ENCODE measurements at places on chromosomes 13 and 19.

DNA sequence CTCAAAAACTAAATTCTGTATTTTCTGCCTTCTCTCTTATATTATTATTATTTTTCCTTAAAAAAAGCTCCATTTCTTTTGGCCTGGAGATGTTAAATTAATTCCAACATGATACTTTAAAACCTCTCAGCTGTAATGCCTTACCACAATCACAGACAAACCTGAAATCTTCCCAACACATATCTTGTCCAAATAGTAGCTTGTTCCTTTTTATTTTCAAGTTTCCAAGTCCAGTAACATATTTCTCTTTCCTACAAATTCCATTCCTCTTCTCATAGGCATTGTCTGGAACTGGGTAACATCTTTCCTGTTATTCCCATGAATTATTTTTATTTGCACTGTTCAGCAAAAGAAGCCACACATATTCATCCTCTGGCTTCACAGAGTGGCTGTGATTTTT lies 137.0 kb downstream of the SLITRK6 start:
- DNase-seq = no peak

DNA sequence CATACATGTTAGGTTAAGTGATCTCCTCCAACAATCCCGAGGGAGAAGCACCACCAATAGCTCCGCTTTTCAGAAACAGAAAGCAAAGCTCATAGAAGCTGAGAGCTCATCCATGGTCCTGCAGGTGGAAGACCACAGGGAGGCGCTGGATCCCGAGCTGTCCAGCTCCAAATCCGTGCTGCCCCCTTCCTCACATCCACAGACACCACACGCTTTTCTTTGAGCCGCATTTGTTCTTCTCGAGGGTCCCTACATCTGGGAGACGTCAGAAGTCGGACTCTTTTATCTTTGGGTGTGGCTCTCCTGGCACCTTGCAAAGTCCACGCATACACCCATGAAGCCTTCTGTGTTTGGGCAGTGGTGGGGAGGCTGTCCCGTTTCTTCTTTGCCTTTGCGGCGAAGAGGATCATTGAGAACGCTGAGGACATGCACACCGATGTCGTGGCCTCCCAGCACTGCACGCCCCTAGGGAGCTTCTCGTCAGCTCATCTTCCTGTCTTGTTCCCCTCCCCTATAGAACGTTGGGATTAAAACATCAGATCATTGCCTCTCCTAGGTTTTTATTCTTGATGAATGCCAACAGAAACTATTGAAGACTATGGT lies 184.8 kb downstream of the TEX29 start:
- DNase-seq = no peak

DNA sequence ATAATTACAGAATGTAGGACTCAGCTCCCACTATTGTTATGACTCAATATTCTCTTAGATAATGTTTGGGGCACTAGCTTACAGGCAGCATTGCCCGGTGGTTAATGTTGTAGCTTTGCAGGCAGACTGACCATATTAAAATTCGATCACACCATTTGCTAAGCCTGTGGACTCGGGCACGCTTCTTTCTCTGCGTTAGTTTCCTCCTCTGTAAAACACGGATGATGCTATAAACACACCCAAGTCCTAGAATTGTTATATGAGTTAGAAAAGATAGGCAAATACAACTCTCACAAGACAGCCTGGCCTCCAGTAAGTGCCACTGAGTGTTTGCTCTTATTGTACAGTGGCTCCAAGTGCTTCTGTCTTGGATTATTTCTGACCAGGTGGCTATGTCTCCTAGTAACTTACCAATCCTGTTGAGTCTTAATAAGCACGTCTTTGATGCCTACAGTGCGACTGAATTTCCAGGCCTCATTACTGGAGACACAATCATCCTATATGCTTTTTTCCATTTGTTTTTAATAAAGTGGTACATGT lies 50.0 kb upstream of the ALOX5AP start:
- DNase-seq = no peak

GRCh38 chr19:11261431-11261970 lies 823 bp downstream of the DOCK6 start:
- DNase-seq = no peak

DNA sequence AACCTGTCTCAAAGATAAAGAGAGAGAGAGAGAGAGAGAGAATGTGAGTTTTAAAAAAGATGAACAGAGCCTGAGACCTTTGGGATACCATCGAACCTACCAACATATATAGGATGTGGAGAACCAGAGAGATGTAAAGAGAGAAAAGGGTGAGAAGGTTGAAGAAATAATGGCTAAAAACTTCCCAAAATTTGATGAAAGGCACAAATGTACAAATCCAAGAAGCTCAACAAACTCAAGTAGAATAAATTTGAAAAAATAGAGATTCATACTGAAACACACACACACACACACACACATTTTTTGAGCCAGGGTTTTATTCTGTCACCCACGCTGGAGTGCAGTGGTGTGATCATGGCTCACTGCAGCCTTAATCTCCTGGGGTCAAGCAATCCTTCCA lies 16.3 kb downstream of the ZNF558 start:
- DNase-seq = no peak

- no peak for DNase-seq
Measured at GRCh38 chr19:47274891-47275761, 441 bp downstream of the INAFM1 start.

- DNase-seq = no peak
Measured at GRCh38 chr19:19067276-19068072, 3.7 kb downstream of the SLC25A42 start.

GRCh38 chr13:38538422-38538821 lies 148.5 kb upstream of the FREM2 start:
- DNase-seq = no peak

GRCh38 chr13:27797228-27797624 lies 4.9 kb downstream of the GSX1 start:
- no peak for DNase-seq

- DNase-seq = no peak
Measured at GRCh38 chr19:30924069-30924636, 425.1 kb downstream of the TSHZ3 start.

DNA sequence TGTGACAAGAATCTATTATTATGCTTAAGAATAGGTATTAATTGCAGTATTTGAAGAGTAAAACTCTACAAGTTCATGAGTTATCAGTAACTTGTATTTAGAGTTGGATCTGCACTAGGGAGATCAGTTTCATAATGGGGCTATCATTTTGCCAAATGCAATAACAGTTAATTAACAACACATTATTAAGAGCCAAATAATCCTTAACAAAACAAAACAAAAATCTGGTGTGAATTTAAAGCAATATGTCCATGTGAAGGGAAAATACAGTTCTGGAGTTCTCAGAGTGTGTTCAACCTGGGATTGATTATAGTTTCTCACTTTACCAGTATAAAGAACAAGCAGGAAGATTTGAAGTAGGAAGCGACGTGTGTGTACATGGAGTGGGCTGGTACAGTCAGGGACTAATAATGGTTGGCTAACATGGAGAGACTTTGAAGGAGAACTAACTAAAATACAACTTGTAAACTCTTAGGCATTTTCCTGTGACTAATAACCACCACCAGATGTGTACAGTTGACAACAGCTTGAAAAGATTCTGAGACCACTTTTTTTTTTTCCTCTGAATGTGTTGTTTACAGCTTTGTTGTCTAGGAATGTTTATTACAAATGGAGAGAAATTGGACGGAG lies 58.5 kb downstream of the POSTN start:
- no peak for DNase-seq

- DNase-seq = no peak
Measured at GRCh38 chr19:47719047-47719859, 6.0 kb downstream of the EHD2 start.

- no peak for DNase-seq
Measured at GRCh38 chr19:45428384-45429231, 4.9 kb upstream of the ERCC1 start.

- no peak for DNase-seq
Measured at GRCh38 chr13:68369739-68370138, 1139.6 kb upstream of the PCDH9 start.

- DNase-seq = no peak
Measured at GRCh38 chr13:47588676-47589075, 412.4 kb downstream of the SUCLA2 start.

GRCh38 chr19:49058562-49058961 lies 1.0 kb upstream of the CGB7 start:
- DNase-seq = no peak

DNA sequence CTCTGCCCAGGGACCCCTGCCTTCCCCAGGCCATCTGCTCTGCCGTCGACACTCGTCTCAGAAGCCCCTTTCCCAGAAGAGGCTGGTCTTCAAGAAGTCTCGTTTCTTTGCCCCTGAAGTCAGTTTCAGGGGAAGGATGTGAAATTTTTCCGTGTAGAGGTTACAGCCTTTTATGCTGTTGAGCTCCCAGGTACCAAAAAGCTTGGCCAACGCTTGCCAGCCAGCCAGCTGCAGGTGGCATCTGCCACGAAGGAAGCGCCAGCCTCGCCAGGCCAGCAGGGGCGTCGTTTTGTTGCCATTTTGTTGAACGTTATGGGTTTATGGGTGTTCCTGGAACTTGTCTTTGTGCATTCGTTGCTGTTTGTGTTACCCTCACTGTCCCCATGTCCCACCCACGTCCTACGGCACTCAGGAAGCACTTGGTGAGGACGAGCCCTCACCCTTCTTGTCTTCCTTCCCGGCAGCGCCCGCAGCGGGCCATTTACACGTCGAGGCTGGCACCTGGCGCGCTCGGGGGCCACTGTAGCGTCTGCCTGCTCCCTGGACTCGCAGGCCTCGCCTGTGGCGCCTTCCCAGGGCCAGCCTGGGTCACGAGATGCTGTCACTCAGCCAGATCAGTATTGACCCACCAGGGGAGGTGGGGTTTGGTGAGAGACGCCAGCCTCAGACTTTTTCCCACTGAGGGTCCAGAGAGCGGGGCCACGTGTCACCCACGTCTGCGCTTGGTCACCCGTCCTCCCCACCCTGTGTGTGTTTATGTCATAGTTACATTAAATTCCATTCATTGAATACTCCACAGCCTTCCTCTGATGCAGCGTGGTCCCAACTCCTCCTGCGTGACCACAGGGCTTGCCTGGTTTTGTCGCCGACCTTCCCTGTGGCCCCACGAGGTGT lies 37.1 kb downstream of the AP1M1 start:
- no peak for DNase-seq

GRCh38 chr19:53130506-53130905 lies 2.2 kb downstream of the ZNF415 start:
- DNase-seq = no peak

DNA sequence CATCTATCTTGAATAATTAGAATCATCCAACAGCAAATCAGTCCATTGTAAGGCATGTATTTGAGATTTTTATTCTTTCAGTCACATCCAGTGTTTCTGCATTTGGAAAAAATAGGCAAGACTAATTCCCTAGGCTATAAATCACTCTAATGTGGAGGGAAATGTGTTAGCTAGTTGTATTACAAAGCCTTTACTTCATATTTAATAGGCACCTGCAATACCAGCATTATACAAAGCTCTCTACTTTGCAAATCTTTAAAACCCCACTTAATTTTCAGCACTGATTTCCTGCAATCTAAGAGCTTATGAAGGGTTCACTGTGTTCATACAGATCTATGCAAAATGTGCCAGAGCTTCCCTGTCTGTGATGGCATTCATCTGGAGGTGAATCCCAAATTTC lies 12.3 kb downstream of the PCDH9 start:
- DNase-seq = no peak

DNA sequence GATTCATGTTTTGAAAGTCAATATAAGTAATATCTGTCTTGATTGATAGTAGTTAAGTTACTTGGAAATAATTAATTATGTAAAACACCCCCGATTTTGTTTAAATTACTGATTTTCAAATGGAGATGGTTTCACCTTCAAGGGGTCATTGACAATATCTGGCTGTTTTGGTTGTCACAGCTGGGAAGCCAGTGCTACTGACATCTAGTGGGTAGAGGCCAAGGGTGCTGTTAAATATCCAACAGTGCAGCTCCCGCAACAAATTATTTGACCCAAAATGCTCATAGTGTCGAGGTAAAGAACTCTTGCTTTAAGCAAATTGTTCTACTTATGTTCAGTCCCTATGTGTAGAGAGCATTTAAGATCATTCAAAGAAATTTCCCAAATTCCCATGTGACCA lies 50.6 kb upstream of the PCDH20 start:
- no peak for DNase-seq

GRCh38 chr13:51684076-51684475 lies 99.8 kb downstream of the WDFY2 start:
- DNase-seq = no peak

- DNase-seq = peak; percentile 17
Measured at GRCh38 chr19:11814700-11815035, 595 bp downstream of the ZNF440 start.

DNA sequence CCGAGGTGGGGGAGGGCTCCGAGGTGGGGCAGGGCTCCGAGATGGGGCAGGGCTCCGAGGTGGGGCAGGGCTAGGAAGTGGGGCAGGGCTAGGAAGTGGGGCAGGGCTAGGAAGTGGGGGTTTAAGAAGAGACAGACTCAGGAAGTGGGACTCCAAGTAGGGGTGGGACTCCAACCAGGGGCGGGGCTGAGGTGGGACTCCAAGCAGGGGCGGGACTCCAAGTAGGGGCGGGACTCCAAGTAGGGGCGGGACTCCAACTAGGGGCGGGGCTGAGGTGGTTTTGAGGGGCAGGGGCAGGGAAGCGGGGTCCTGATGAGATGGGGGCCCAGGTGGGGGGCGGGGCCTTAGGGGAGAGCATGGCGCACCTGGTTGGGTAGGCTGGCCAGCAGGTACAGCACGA lies 13.6 kb downstream of the CFD start:
- DNase-seq = no peak

- DNase-seq = no peak
Measured at GRCh38 chr13:42367831-42368230, 95.9 kb downstream of the AKAP11 start.

GRCh38 chr13:39144391-39144790 lies 106.1 kb downstream of the NHLRC3 start:
- DNase-seq = no peak

DNA sequence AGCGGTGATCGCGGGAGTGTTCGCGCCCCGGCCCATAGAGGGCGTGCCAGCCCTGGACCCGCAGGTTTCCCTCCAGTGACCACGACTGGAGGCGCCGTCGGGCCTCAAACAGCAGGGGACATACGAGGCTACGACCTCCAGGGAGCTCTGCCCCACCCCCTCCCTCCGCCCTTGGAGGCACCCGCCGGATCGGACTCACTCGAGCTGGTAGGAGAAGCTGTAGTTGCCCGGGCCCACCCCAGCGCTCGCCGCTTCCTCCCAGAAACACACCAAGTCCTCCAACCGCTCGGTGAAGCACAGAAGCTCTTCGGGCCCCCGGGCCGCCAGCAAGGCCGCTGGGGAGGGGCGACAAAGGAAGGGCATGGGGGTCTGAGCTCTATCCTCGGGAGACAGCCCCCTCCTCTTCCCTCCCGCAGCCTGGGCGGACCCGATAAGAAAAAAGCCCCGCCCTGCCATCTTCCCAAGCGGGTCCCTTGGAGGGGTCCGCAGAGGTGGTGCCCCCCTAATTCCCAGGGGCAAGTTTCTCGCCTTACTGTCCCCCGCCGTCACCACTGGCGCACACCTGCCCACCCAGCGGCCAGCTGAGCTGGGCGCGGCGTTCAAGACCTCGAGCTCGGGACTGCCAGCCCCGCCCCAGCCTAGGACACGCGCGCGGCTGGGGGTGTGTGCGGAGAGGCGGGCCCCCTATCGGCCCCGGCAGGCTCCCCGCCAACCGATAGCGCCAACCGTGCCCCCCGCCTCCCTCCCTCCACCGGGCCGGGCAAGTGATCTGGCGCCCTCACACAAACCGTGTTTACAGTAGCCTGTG lies 1.0 kb downstream of the EPOR start:
- DNase-seq = peak; percentile 49

- no peak for DNase-seq
Measured at GRCh38 chr19:41311613-41312012, 1.6 kb downstream of the CCDC97 start.

Measured in SW 1271 (cell line).